Stimulated activated CD4-positive, alpha-beta T cell treated with anti-CD3 and anti-CD28 coated beads, Interleukin-1b, Interleukin-23, amount 100 ng/mL, for 1 hour (primary cell): ENCODE measurements at places on chromosomes 3 and 15.

- no peak for DNase-seq
Measured at GRCh38 chr3:54424292-54424691, 301.9 kb downstream of the CACNA2D3 start.

GRCh38 chr3:177111541-177111949 is 85.7 kb downstream of the TBL1XR1 start:
- DNase-seq, result no peak

GRCh38 chr15:68032672-68033071 is 21.4 kb upstream of the PIAS1 start:
- no peak for DNase-seq

DNA sequence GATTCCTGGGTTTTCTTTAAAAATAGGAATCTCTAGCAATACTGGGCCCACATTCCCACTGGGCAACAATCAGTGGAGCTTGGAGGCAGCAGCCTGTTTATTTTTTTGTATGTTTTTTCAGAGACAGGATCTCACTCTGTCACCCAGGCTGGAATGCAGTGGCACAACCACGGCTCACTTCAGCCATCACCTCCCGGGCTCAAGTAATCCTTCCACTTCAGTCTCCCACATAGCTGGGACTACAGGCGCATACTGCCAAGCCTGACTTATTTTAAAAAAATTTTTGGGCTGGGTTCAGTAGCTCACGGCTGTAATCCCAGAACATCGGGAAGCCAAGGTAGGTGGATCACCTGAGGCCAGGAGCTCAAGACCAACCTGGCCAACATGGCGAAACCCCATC is 29.1 kb upstream of the GNB5 start:
- DNase-seq, result no peak

- DNase-seq, result no peak
Measured at GRCh38 chr15:80185152-80185551, 32.4 kb downstream of the FAH start.

GRCh38 chr3:29531644-29532043 is 250.8 kb downstream of the RBMS3 start:
- no peak for DNase-seq

GRCh38 chr3:105686278-105686897 is 182.4 kb downstream of the CBLB start:
- DNase-seq, result no peak

DNA sequence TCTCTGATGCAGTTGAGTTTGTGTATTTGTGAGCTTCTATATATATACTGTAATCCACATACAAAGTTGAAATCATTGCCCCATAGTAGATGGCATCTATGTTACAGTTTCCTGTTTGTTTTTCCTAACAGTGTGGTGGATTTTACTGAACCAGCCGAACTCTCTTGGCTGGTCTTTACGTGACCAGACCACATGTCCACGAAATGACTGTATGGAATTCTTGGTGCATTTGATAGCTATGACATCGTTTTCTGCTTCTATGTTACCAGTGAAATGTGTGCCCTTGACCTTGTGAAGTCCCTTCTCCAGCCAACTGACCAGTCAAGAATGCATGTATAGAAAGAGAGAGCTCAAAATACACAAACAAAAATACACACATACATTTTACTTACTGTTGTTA is 1.8 kb downstream of the KCNMB2 start:
- DNase-seq, result no peak

- no peak for DNase-seq
Measured at GRCh38 chr3:39812537-39812936, 3.1 kb downstream of the MYRIP start.

DNA sequence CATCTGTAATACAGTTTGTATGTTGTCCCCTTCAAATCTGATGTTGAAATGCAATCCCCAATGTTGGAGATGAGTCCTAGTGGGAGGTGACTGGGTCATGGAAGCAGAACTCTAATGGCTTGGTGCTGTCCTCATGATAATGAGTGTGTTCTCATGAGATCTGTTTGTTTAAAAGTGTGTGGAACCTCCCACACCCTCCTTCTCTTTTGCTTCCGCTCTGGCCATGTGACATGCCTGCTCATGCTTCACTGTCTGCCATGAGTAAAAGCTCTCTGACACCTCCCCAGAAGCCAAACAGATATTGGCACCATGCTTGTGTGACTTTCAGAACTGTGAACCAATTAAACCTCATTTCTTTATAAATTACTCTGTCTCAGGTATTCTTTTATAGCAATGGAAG is 794.0 kb upstream of the CFAP20DC start:
- DNase-seq, result no peak

GRCh38 chr3:23723930-23724329 is 81.8 kb upstream of the UBE2E1 start:
- DNase-seq, result no peak

GRCh38 chr3:167501941-167502340 is 28.1 kb upstream of the SERPINI2 start:
- no peak for DNase-seq

DNA sequence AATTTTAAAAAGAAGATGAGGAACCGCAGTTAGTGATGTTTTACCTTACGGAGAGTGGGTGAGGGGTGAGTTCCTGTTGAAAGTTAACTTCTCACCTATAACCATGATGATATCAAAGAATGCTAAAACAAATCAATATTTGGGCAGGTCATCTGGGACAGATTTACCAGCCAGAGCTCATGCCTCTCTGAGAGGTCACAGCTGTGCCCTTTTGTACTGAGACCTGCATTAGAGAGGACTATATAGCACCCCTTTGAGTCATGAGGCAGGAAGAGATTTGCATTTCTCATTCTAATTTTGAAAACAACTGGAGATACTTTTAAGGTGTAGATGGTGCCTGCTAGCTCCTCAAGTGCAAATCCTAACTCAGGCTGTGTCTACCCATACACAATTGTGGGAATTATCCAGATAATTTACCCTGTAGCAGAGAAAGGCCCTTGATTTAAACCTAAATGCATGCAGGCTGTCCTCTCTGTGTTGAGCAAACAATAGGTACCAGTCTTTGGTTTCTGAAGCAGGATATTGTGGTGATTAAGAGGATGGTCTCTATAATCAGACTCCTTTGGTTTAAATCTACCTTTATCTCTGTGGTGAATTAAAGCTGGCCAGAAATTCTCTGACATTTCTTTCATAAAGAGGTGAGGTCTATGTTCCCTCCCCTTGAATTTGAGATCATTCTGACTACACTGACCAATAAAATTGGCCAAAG is 5.8 kb upstream of the TM4SF4 start:
- DNase-seq, result no peak
